Right renal pelvis (tissue), 4 donors: ENCODE measurements at places on chromosomes 11 and 22. TPM values are rescaled to one million over a fixed set of nuclear protein-coding genes. Genes with fewer than 3 reads are reported as not detected.

DNA sequence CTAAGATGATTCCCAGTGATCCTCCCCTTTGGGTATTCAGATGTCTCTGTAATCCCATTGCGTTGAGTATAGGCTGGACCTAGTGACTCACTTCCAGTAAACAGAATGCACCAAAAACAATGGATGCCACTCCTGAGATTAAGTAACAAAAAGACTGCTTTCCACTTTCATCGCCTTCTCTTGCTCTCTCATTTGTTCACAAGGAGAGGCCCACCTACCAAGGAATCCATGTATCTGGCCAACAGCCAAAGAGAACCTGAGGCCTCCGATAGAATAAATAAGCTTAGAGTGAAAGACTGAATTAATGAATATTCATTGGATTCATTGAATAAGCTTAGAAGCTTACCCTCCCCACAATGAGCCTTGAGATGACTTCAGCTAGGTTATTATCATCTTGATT is 454.6 kb downstream of the KCNA4 start:
- no peak for DNase-seq

DNA sequence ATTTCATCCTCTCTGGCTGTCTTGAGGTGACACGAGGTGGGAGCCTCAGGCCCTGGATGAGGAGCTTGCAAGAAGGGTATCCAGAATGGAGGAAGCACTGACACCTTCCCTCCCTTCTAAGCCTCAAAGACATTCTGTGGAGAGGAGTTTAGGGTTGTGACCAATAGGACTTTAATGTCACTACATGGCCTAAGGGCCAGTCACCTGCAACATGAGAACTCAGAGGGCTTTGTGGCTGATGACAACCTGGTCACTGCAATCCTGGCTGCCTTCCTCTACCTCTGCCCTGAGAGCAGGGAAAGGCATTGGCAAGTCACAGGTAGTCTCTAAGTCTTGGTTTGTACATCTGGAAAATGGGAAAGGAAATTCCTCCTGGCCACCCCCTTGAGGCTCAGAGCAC is 33.7 kb downstream of the PISD start:
- no peak for DNase-seq

Gene GDPD4
- polyA plus RNA-seq, result not detected

Gene PANX3
- polyA plus RNA-seq, result not detected
